SHP77 treated with DMSO at 0.1 percent for 48 hours (cell line): ENCODE measurements at places on chromosomes 4 and X.

DNA sequence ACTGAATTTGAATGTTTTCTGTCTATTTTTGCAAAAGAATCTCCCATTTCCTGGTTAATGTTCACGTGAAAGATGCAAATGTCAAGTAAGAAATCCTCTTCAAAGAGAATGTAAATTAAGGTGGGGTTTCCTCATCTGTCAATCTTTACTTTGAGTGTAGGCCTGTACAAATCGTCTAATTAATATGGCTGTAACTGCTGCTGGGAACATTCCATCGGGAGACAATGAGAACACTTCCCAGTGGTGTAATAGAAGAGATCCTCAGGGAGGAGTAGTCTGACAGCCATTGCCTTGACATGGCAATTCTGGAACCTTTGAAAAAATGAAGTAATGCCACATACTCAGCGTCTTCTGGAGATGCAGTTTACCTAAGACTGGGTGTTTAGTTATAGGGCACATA is 3.7 kb downstream of the EREG start:
- no peak for DNase-seq

- no peak for DNase-seq
Measured at GRCh38 chr4:151717314-151717713, 43.5 kb downstream of the GATB start.

DNA sequence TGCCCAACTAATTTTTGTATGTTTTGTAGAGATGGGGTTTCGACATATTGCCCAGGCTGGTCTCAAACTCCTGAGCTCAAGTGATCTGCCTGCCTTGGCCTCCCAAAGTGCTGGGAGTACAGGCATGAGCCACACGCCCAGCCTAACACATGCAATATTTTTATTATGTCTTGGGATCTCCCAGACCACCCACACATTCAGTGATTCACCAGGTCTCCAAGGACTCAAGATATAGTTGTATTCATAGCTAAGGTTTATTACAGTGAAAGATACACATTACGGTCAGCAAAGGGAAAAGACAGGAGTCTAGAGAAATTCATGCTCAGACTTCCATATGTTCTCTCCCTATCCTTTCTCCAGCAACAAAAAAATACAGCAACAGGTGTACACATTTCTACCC is 25.5 kb upstream of the FAM120C start:
- DNase-seq: no peak

GRCh38 chr4:106695501-106696262 is 327.1 kb upstream of the GIMD1 start:
- DNase-seq: no peak

- no peak for DNase-seq
Measured at GRCh38 chrX:88325634-88326033, 421.4 kb upstream of the CPXCR1 start.

DNA sequence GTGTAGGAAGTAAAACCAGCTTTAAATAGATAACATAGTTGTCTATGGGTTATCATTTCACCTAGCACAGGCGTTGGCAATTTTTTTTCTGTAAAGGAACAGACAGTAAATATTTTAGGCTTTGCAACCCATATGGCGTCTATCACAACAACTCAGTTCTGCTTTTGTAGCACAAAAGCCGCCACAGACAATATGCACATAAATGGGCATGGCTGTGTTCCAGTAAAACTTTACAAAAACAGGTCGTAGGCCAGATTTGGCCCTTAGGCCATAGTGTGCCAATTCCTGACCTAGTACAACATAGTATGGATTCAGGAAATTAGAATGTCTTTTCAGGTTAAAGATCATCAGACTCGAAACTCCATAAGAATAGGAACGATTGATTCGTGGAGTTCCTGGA is 265.3 kb upstream of the GK2 start:
- no peak for DNase-seq

- DNase-seq: peak; percentile 33
Measured at GRCh38 chr4:48195374-48195773, 61.3 kb upstream of the TXK start.

DNA sequence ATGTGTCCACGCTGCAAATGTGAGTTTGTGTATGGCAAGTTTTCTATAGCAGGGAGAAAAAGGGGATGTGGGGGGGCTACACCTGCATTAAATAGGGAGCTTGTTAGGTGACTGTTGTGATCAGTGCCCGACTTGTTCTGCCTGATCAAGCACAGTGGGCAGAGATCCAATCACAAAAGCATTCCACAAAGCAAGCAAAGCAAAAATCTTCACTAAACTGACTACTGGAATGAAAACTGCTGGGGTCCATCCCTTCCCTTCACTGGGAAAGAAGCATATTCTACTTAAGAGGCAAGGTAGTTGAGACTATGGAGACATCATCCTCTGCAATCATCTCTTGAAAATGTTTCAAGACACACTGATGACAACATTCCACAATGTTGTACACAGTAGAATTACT is 5.2 kb downstream of the IRS4 start:
- no peak for DNase-seq

- DNase-seq: no peak
Measured at GRCh38 chr4:155599596-155599995, 67.1 kb upstream of the GUCY1A1 start.

DNA sequence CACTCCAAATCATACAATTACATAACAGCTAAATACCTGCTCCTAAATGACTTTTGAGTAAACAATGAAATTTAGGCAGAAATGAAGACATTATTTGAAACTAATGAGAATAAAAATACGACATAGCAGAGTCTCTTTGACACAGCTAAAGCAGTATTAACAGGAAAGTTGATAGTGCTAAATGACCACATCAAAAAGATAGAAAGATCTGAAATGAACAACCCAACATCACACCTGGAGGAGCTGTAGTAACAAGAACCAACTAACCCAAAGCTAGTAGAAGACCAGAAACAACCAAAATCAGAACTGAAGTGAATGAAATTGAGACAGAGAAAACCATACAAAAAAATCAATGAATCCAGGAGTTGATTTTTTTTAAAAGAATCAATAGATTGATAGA is 257.8 kb downstream of the ARAP2 start:
- no peak for DNase-seq

DNA sequence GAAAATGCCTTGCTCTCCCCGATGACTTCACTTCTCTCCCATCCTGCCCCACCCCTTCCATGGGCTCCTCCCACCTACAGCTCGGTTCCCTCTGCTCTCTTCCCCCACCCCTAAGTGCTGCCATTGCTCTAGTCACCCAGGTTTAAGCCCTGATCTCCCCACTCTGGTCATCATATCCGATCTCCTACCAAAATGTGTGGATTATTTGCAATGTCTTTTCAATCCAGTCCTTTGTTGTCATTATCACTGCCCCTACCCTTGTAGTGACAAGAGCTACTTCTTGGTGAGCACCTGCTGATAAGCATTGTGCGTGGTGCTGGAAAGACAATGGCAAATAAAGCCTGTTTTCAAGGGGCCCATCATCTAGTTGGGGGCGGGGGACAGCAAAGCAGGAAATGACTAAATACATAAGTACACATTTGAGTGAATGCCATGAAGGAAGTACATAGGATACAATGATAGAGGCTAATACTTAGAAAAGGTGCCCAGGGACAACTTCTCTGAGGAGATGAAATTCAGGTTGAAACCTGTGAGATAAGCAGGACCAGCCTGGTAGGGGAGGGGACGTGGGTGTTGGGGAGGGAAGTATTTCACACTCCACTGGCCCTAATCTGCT is 63.8 kb downstream of the DLG3 start:
- no peak for DNase-seq

- DNase-seq: no peak
Measured at GRCh38 chr4:174041555-174042105, 241.8 kb downstream of the FBXO8 start.

DNA sequence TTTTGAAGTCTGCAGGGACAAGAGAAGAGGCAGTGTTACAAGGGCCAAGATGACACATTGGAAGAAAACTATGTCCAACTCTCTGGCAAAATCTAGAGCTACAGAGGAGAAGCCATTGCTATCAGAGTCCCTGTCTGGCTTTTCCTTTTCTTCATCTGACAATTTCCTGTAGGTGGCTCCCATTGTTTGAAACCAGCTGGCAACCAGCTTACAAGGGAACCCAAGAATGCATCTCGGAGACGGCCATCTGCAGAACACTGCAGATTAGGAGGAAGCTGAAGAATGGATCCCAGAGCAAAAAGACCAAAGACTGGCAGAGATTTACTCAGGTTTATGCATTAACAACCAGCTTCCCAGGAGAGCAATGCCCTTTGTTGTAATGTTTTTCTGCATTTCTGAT is 216.2 kb upstream of the CTSO start:
- DNase-seq: no peak

GRCh38 chrX:15781961-15782699 is 8.2 kb upstream of the ZRSR2 start:
- no peak for DNase-seq

GRCh38 chr4:139749338-139749737 is 83.7 kb downstream of the MGST2 start:
- no peak for DNase-seq

GRCh38 chr4:13322681-13323101 is 161.4 kb downstream of the RAB28 start:
- no peak for DNase-seq

- no peak for DNase-seq
Measured at GRCh38 chr4:1983846-1984405, 24.8 kb downstream of the NELFA start.

- DNase-seq: no peak
Measured at GRCh38 chr4:2793586-2794485, 951 bp downstream of the SH3BP2 start.

DNA sequence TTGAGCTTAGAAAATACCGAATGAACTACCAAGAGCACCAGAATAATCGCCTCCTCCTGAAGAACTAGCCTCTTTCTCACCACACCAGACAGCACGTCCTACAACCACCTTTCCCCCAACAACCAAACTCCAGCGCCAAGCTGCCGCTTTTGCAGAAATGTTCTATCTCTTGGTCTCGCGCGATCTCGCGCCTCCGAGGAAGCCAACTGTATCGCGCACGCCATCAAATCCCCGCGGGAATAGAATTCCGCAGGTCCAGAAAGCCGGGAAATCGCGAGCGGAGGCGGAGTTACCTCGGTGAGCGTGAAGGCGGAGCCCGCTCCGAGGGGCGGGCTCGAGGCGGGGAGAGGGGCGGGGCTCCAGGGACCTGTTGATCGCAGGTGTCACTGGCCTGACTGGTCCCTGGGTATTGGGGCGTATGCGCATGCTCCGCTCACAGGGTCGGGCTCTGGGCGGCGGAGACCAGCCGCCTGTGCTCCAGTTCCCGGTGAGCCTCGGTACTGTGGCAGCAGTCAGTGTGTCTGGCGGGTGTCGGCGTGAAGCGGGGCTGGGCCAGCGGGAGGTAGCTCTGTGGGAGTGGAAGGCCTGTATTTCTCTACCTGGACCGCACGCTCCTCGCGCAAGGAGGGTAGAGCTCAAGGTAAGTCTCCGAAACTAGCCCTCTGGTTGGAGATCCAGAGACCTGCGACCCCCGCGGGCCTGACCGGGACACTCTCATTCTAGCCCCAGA is at the start of gene USP53:
USP53 (plus strand) TSS at position 480 of the 730 bp plus-strand sequence. CDS start 27,047 bp downstream, outside the sequence.
- peak; percentile 76 for DNase-seq

- DNase-seq: no peak
Measured at GRCh38 chr4:79046016-79046592, 106.9 kb upstream of the PAQR3 start.

DNA sequence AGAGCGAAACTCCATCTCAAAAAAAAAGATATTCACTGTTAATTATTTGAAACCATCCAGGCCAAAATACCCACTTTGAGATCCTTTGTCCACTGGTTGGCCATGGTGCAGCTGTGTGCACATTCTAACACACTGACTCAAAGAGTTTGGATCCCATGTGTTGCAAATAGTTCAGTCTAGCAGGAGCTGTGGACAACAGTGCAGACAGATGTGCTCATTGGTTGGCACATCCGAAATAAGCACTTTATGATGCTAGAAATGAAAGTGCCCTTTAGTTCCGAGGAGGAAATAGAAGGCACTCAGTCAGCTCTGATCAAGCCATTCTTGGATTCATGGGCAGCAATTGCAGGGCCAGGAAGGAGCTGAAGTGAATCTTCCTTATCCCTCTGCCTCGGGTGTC is 63.0 kb upstream of the TMEM150C start:
- DNase-seq: no peak

DNA sequence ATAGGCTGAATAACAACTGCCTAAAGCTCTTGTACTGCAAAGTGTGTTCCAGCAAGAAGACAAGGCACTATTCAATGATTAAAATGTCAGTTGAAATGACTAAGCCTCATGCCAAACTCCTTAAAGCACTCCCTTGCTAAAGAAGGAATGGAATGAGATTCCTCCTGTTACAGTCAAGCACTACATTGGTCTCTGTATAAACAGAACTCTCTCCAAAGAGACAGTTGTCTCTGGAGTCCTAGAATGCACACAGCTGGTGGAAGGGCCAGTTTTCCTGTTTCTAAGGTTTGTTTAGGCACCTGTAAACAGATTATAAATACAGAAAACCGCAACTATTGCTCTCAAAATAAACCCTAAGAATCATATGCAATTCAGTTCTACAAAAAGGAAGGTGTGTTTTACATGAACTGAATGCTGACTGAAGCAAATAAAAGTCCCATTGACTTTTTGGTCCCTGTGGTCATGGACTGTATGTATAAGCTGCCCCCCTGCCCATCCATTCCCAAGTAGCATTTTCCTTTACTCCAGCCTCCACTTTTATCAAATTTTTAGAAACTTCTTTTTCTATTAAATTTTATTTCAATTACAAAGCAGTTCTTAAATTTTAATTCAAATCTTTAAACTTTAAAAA is 47.0 kb downstream of the FAT1 start:
- no peak for DNase-seq

- DNase-seq: no peak
Measured at GRCh38 chr4:121216461-121216860, 52.3 kb upstream of the TNIP3 start.

DNA sequence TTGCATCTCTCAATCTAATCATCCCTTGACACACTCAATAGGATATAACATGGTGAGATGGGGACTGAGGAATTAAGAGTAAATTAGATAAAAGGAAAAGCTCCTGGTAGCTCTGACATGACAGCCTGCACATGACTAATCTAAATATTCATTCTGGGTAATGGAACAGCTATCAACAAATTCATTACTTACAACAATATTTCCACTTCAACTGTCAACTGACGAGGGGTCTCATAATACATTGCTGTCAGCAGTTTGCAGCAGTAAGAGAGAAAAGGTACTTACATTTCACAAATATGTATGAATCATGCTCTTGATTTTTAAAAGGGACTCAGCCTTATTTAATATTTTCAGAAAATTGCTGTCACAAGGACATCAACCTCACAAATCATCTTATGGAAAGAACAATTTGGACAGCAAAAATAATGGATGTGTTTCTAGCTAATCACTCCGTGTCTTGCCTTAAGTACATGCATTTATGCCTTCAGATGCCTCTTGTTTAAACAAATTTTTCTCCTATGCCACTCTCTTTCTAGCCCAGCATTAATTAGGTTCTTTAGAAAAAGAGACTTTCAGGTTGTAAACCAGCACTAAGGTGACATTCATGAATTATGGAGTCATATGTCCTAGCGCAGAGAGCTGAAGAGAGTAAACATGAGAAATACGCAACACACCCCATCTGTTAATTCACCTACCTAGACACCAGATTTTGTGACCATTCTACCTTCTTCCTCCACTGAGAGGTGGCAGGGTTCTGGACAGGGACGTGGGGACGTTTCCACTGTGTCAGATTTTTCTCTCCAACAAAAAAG is 99.6 kb upstream of the TMEM150C start:
- DNase-seq: peak; percentile 9

- DNase-seq: no peak
Measured at GRCh38 chr4:138696771-138697170, 318.8 kb upstream of the NOCT start.
